ENCODE measurements at places on chromosomes 11 and 22. TPM values are rescaled to one million over a fixed set of nuclear protein-coding genes. Genes with fewer than 3 reads are reported as not detected.

DNA sequence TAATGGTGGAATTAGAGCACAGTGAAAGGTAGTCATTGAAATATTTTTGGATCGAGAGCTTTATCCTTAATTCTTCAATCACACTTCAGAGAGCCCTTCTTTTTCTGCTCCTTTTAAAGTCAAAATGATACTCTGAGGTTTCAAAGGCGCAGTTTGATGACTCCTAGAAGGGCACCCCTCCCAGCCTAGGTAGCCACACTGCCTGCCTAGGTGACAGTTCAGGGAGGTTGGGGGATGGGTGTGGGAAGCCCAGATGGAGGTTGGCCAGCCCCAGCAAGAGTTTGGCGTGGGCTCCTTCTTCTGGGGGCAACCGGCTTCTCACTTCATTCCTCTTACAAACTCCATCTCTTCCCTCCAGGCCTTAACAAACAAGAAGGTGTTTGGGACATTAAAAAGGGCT lies 28.6 kb upstream of the PHF21A start:
- no peak overlapping the region for H3K4me3 ChIP-seq
- no peak overlapping the region for H3K27ac ChIP-seq
- H3K36me3 ChIP-seq: no peaks in the 10 kb centered on the region
- no peaks in the 10 kb centered on the region for H3K27me3 ChIP-seq

OR5A1 gene
- total RNA-seq: not detected

DNA sequence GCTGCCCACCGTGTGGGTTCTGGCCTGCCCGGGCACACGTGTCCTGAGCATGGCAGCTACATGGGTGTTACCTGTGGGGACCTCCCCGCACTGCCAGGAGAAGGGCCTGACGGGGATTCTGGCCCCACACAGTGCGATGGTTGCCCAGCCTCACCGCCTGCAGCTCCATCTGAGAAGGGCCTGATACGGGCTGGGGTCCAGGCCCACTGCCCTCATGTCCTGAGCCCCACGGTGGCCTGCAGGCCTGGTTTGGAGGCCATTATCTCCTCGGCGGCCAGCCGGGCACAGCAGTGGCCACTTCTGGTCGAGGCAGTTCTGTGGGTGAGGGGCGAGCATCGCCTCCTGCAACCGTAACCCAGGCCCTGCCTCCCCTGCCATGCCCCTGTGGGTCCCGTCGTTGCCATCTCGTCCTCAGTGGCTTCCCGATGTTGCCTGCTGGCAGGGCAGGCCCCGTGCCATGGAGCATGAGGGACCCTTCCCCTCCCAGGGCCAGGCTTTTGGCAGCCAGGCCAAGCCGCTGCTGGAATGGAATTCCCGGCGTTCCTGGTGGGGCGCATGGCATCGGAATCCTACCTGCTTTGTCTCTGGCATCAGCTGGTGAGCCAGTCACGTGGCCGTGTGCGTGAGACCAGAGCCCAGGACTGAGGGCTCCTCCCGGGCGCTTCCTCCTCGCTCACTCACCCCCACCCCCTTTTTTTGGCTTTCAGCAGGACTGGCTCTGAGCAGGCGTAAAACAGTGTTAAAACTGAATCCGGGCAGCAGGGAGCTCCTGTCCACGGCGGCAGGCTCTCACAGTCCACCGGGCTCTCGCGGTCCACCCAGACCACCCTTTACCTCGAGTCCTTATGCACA lies 71.9 kb upstream of the PPARA start:
- peaks cover 34% of the 10 kb centered on the region for H3K4me1 ChIP-seq
- H3K36me3 ChIP-seq: no peaks in the 10 kb centered on the region
- H3K27me3 ChIP-seq: no peaks in the 10 kb centered on the region
- DNase-seq: no peak

GRCh38 chr11:86135319-86135714 lies 66.4 kb upstream of the PICALM start:
- peaks cover 62% of the 10 kb centered on the region for H3K4me1 ChIP-seq
- peak overlapping the region; percentile 78 for H3K27ac ChIP-seq

MEI1 gene
- 0.47 TPM for total RNA-seq

DNA sequence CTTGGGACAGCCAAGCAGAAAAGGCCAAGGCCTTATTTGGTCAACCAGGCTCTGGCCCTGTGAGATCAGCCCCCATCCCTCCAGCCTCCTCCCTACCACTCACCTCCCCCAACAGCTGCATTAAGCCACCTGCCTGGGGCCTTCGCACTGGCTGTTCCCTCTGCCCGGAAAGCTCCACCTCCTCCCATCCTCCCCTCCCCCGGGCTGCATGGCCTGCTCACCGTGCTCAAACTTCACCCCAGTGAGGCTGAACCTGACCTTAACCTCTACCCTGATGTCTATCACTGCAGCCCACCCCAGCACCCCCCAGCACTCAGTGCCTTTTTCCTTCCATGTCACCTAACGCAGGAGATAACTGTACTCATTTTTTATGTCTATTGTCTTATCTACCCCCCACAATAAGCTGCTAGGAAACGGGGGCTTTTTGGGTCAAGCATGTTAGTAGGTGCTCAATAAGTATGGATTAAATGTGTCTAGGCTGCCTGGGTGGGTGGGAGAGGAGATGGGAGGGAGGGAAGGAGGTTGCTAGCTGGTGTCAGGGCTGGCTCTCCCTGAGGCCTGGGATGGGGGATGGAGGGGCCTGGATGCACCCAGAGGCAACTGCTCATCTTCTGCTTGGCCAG lies 912 bp downstream of the PTPRCAP start:
- no peaks in the 10 kb centered on the region for H3K27me3 ChIP-seq
- H3K27ac ChIP-seq: peak overlapping the region; percentile 86
- H3K4me1 ChIP-seq: peaks cover 16% of the 10 kb centered on the region
- peak; percentile 85 for DNase-seq
- H3K4me3 ChIP-seq: no peak overlapping the region

OR56A1 gene
- not detected for total RNA-seq

DNA sequence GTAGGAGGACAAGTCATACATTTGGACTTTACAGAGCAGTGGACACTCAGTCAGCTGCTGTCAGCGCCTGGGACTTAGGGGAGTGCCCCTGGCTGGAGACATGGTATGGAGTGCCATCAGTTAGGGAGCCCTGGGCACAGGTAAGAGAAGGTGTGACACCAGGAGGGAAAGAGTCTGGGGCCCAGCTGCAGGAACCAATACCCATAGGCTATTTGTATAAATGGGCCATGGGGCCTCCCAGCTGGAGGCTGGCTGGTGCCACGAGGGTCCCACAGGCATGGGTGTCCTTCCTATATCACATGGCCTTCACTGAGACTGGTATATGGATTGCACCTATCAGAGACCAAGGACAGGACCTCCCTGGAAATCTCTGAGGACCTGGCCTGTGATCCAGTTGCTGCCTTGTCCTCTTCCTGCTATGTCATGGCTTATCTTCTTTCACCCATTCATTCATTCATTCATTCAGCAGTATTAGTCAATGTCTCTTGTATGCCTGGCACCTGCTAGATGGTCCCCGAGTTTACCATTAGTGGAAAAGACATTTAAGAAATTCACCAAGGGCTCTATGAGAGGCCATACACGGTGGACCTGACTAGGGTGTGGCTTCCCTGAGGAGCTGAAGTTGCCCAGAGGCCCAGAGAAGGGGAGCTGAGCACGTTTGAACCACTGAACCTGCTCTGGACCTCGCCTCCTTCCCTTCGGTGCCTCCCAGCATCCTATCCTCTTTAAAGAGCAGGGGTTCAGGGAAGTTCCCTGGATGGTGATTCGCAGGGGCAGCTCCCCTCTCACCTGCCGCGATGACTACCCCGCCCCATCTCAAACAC lies 850 bp upstream of the MIF start:
- H3K4me1 ChIP-seq: peaks cover 26% of the 10 kb centered on the region
- H3K36me3 ChIP-seq: peaks cover 31% of the 10 kb centered on the region
- H3K27me3 ChIP-seq: no peaks in the 10 kb centered on the region
- DNase-seq: peak; percentile 18

ARFGAP3 gene
- 17.1 TPM for total RNA-seq

CD6 gene
- total RNA-seq: 1.5 TPM

RAB36 gene
- total RNA-seq: 0.09 TPM

- H3K27ac ChIP-seq: no peak overlapping the region
- no peaks in the 10 kb centered on the region for H3K4me1 ChIP-seq
- H3K4me3 ChIP-seq: no peak overlapping the region
- DNase-seq: no peak
- H3K27me3 ChIP-seq: peaks cover 10% of the 10 kb centered on the region
- no peaks in the 10 kb centered on the region for H3K36me3 ChIP-seq
Observed at GRCh38 chr22:47196881-47197772, 434.7 kb downstream of the TBC1D22A start.

TPBGL gene
- total RNA-seq: 0.22 TPM

ISX gene
- 0.07 TPM for total RNA-seq

DNA sequence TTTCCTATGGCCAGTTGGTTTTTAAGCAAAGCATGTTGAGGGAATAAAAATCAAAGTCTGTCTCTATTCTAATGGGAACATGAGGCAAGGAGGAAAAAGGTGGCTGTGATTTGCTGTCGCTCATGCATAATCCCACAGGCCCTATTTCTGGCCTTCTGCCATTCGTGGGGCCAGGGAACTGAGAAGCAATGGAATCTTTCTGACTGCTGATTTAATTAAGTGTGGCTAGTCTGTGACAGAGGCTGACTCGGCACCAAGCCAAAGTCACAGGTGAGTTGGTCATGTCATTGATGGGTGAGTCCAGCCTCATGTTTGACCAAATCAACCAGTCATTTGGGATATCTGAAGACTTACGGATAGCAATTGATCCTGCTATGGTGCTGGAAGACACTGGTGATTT lies 429.3 kb upstream of the CADM1 start:
- no peak for DNase-seq
- no peaks in the 10 kb centered on the region for H3K36me3 ChIP-seq
- H3K27me3 ChIP-seq: no peaks in the 10 kb centered on the region

DNA sequence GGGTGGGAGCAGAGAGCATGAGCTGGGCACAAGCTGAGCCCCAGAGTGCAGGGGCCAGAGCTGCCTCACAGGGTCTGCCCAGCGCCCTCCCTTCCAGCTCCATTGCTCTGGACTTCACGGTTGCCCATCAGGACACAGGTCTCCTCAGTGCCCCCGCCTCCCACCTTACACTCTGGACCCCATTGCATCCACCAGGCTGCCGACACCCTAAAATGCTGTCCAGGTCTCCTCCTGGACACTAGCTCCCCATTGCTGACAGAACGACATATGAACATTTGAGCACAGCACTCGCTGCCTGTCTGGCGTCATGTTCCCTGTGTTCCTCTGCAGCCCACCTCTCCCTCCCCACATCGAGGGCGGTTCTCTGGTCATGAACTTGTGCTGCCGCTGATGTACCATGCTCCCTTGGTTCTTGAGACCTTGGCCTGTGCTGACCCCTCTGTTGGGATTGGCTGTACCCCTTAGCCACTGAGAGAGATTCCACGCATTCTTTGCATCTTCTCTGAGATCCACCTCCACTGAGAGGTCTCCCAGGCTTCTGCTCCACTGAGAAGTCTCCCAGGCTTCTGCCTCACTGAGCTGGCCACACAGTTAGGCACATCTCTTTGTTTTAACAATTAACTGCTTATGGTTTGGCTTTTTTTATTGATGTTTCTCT lies 34.2 kb upstream of the NECTIN1 start:
- H3K27ac ChIP-seq: no peak overlapping the region
- peaks cover 15% of the 10 kb centered on the region for H3K27me3 ChIP-seq
- no peak overlapping the region for H3K4me3 ChIP-seq

DNA sequence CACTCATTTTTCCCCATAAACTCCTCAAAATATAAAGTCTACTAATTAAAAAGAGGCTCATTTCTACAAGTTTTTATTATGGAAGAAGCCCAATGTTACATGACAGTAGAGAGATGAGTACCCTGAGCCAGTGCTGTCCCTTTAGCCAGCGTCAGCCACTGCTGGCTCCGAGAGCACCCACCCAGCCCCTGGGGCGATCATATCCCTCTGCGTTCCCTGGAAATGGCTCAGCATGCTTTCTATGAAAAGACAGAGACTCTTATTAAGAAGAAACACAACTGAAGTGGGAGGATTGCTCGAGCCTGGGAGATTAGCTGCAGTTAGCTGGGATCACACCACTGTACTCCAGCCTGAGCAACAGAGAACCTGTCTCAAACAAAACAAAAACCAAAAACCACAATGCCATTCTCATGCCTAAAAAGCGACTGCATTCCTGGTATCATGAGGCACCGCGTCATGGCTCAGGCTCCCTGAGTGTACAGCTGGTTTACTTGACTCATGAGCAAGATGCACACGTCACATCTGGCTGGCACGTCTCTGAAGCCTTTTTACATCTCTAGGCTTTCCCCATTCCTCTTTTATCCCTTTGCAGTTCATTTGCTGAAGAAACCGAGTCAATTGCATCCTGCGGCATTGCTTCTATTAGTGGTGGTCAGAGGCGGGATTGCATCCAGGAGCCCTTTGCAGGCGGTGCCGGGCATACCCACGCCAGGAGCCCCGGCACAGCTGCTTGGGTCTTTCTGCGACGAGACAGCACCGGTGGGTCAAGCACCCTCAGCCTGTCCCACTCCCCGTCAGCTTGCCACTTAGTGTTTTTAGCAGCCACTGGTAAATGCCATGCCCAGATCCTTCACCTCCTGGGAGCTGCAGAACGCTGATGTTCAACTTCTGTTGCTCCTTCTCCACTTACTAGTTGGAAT lies 119.9 kb downstream of the CTTN start:
- DNase-seq: no peak
- no peaks in the 10 kb centered on the region for H3K36me3 ChIP-seq
- H3K4me1 ChIP-seq: no peaks in the 10 kb centered on the region
- no peak overlapping the region for H3K4me3 ChIP-seq

- H3K4me1 ChIP-seq: no peaks in the 10 kb centered on the region
- no peaks in the 10 kb centered on the region for H3K36me3 ChIP-seq
- no peak overlapping the region for H3K27ac ChIP-seq
- H3K27me3 ChIP-seq: no peaks in the 10 kb centered on the region
- no peak for DNase-seq
Observed at GRCh38 chr11:6778518-6778917, 4.3 kb upstream of the OR2AG1 start.

- H3K4me3 ChIP-seq: peak overlapping the region; percentile 97
- peaks cover 30% of the 10 kb centered on the region for H3K36me3 ChIP-seq
- DNase-seq: no peak
Observed at GRCh38 chr11:47248304-47248663, 330 bp downstream of the ACP2 start.

SLC22A6 gene
- not detected for total RNA-seq

DNA sequence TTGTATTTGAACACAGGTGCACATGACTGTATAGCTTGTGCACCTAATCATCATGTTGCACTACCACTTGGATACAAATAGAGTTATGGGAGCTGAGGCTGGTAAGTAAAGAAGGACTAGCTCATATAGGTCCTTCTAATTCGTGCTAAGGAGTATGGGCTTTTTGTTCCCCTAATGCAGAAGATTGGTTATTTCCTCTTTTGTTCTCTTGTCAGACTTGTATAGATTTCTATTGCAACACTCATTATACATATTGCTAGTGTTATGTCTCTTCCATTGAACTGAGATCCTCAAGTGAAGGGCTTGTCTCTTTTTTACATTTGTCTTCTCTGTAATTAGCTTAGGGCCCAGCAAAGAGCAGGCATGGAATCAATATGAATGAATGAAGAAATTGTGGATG lies 54.1 kb upstream of the ARHGAP20 start:
- no peak overlapping the region for H3K27ac ChIP-seq
- H3K4me1 ChIP-seq: no peaks in the 10 kb centered on the region
- DNase-seq: no peak
- no peaks in the 10 kb centered on the region for H3K36me3 ChIP-seq
